ENCODE measurements at places on chromosomes 4 and X.

DNA sequence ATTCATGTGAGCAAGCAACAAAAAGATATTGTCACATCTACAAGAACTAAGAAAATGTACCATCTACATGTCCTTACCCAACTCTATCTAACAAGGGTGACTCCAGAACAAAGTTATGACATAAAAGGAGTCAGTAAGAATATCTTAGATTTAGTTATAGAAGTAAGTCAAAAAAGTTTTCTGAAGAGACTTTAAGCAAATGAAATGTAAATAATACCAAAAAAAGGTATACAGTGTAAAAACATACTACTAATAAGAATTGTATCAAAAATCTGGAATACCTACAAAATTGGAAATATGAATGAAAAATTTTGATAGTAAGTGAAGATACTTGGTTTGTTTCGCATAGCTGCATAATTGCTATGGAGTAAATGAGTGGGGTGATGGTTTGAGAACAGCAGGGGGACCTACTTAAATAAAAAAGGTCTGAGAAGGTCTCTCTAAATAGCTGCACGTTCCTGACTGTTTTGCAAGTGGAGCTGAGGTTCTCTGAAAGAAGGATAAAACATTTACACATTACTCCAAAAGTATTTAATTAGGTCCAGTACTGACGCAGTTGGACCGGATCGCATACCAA, 51.0 kb upstream of the ENPP6 start:
- no peak for DNase-seq

DNA sequence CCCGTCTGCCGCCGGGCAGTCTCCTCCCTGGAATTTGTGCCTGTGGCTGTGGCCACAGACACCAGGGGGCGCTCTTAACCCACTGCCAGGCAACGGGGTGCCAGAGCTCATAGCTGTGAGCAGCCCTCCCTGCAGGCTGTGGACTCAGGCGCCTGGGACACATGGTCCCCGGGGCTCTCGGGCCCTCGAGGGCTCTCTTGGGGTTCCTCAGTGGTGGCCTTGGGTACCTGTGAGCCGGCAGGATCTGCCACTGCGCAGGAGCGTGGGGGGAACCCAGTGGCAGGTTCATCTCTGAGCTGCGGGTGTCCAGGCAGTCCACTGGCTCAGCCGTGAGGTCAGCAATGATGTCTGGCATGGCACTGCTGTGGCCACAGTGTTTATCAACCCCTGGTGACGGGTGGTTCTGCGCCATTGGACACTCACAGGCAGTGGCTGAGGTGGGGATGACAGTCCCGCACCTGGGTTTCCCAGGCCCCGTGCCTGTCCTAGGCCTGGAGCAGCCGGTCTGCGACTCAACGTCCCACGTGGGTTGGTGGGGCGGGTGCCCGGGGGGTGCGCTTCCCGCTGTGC, 37.2 kb downstream of the PCGF3 start:
- peak; percentile 99 for DNase-seq

- no peak for DNase-seq
Observed at GRCh38 chr4:44701037-44701436, 22.8 kb downstream of the GUF1 start.

DNA sequence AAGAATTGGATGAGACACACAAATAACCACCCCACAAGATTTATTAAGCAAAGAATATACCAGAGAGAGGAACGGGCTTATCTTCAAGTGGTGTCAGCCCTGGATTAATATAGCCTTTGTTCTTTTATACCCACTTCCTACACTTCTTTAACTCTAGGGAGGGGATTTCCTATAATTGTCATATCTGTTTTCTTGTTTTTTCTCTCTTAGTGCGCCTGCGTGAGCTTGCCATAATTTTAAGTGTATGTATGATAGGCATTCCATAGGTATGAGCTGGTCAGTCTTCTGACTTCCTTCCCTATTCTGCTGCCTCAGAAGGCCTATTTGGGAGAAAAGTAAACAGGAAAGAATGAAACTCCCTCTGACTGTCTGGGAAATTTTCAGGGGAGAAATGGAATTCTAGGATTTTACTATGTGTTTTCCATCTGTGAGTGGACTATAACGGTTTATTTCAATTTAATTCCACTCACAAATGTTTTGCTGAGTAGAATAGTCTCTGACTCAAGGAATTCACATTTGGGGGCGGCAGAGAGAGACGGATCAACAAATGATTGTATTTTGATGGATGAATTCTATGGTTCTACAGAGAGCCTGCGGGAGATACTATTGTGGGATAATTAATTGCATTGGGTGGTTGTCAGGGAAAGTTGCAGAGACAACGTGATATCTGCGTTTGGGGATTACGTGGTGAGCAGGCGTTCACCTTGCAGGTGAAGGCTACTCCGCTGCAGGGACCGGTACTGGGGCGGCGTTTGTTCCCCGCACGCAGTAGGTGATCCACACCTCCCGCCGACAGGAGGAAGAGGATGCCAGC, 626 bp upstream of the CEP135 start:
- no peak for DNase-seq

GRCh38 chr4:127783955-127784770, 2.0 kb downstream of the HSPA4L start:
- no peak for DNase-seq

DNA sequence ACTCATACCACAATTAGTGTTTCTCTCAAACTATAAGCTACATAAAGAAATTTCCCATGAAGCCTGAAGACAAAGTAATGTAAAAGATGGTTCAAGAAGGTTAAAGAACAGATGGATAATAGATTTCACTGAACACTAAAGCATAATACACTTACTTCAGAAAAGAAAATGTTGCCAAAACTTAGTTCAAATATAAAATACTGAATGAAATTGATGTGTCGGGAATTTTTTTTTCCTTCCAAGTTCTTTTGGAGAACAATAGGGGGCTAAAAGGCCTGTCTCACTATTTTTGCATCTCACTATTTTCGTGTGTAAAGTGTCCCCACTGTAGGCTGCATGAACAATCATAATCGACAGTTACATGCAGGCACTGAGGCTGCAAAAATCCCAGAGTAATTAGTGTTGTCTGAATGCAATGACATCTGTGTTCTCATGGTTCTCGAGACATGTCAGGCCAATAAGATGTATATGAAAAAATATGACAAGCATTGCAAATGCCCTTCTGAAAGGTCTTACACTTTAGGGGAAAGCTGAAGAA, 11.9 kb upstream of the MAB21L2 start:
- DNase-seq = no peak

DNA sequence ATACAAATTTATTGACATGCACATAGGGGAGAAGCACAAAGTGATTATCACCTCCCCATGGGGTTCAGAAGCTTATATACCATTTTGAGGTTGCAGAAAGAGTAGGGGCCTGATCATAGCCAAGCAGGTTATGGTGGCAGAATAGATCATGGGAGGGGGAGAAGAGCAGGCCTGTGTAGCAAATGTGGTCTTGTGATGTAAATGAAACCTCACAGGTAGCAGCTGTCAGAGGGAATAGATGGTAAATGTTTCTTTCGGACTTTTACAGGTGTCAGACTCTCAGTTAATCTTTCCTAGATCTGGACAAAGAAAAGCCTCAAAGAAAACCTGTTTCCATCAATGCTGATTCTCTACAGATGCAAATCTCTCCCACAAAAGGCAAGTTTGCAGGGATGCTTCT, 84.4 kb downstream of the CFAP299 start:
- no peak for DNase-seq

DNA sequence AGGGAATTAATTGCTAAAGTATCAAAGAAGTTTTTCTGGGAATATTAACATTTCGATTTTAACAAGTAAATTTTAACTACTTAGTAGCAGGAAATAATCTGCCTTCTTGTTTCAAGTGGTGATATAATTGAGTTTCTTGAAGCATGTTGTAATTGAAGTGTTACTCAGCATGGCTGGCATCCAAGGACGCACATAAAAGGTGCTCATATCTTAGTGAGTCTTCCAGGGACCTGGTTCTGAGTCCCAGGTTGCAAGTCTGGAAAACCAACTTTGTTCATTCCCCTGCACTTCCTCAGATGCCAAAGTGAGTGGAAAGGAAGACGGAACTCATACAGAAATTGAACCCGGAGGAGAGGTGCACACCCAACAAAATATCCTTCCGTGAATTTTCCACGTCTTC, 399.6 kb downstream of the NLGN4X start:
- DNase-seq = no peak

- DNase-seq = peak; percentile 64
Observed at GRCh38 chrX:153411255-153411987, at the start of gene ZFP92. Gene ZFP92, plus strand, starts transcription at chrX:153411472. Its CDS starts 6,851 bp downstream, at chrX:153418323.

GRCh38 chr4:176034499-176034898, 31.1 kb upstream of the WDR17 start:
- DNase-seq = no peak

DNA sequence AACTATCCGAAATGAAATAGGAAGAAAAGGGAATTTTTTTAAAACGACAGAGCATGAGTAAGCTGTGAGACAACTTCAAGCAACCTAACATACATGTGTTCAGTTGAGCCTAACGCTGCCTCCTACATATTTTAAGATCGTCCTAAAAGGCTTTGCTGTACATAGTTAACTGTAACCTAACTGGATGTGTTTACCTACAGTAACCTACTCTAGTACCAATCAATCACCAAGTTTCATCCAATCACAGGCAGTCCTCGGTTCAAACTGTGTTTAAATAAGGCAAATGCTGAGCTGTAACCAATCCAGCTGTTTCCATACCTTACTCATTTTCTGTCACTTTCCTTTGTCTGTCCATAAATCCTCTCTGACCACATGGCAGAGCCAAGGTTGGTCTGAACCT, 17.1 kb downstream of the RCHY1 start:
- no peak for DNase-seq

DNA sequence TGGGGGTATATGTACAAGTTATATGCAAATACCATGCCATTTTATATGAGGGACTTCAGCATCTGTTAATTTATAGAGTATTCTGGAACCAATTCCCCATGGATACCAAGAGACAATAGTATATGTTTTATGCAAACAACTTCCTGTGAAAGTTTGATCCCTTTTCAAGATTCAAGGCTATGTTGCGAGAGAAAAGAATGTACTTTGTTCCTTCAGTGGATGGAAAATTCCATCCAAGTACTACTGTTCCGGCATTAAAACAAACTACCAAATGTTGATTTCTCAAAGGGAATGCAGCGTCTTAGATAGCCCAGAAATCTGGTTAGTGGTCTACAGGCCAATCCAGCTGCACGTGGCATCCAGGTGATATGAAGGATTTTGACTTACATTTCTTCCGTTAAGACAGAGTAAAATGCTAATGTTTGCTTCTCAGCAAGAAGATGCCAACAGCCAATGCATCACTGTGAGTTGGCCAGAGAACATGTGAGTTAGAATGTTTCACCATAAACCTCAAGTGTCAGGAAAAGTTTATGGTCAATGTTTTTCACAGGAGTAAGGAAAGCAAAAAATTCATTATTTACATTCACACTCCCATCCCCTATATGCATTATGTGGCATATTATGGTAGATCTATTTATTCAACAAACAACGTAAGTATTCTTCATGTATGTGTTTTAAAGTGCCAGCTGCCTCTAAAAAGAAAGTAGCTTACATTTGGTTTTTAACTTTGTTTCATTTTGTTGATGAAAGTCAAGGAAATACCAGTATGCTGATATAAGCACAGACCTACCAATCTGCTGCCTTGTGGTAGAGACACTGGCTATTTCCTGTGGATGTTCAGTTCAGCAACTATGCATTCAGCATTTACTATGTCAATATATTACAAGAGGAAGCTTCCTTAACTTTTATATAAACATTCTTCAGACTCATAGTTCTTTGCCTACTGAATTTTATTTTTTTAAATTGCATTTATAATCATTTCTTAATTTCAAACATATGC, 44.4 kb downstream of the METTL14 start:
- DNase-seq = no peak

- no peak for DNase-seq
Observed at GRCh38 chr4:176270669-176271068, 1.6 kb upstream of the ASB5 start.

DNA sequence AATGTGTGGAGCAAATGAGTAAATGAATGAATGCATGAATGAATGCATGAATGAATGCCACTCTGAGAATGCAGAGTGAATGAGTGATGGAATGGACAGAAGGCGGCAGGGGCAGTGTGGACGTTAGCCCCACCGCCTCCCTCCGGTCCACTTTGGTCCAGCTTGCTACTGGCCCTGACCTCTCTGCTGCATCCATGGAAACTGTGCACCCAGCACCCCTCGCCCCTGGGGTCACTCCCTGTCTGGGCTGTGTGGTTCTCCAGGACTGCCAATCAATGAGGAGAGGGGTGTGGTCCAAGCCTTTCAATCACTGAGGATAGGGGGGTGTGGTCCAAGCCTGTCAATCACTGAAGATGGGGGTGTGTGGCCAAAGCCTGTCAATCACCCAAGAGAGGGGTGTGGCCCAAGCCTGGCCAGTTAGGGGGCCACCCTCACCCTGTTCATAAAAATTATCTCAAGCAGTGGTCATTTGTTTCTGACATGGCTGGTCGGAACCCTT, 39.2 kb upstream of the ASMTL start:
- DNase-seq = no peak

GRCh38 chrX:13283950-13284546, 35.8 kb downstream of the ATXN3L start:
- no peak for DNase-seq

Measured in GM19239 (cell line).